ENCODE measurements at places on chromosomes 11 and 22. TPM values are rescaled to one million over a fixed set of nuclear protein-coding genes. Genes with fewer than 3 reads are reported as not detected.

DNA sequence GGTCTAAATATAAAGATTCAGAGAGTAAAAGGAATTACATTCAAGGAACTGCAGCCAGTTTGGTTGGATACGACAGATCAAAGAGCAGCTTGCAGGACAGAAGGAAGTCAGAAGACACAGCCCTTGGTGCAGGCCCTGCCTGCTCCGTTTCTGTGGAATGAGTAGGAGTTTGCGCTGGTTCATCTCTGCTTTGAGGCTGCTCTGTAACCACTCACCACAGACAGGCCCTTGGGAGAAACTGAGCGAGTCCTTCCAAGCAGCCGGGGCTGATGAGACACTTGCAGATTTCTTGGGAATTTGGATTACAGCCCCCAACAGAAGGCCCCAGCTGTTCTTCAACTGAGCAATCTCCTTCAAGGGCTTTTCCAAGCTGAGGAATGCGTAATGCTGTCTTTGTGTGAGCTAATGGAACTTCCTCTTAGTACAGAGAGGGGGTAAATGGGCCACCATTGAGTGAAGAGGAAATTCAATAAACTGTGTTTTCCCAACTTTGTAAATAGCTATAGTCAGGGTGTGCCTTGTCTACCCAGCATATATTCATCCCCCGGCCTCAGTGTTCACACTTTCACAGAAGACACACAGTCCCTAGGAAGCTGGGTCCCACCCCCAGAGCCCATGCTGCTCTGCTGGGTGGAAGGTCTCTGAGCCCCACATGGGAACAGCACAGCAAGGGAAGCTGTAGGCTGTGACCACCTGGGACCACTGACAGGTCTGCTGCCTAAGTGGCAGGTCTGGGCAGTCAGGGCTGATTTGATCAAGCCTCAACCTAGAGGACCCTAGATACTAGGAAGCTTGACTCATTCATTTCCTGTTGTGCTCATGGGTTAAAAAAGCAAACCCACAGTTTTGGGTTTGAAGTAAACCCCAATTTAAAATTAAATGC lies 16.6 kb downstream of the IL10RA start:
- no peak for DNase-seq

The DEFB131B gene
- not detected for total RNA-seq

The SLC22A6 gene
- total RNA-seq = 7.2 TPM

The C22orf31 gene
- total RNA-seq = not detected

- DNase-seq = no peak
These were observed 171.8 kb downstream of the CTTN start for GRCh38 chr11:70569996-70570692.

GRCh38 chr22:35516723-35517122 lies 23.9 kb upstream of the RASD2 start:
- DNase-seq = no peak

GRCh38 chr11:129747071-129747470 lies 68.6 kb upstream of the TMEM45B start:
- DNase-seq = no peak

GRCh38 chr11:2293531-2293971 lies 8.2 kb downstream of the C11orf21 start:
- no peak for DNase-seq

- no peak for DNase-seq
These were observed 14.1 kb downstream of the TMPRSS13 start for GRCh38 chr11:117914991-117915618.

DNA sequence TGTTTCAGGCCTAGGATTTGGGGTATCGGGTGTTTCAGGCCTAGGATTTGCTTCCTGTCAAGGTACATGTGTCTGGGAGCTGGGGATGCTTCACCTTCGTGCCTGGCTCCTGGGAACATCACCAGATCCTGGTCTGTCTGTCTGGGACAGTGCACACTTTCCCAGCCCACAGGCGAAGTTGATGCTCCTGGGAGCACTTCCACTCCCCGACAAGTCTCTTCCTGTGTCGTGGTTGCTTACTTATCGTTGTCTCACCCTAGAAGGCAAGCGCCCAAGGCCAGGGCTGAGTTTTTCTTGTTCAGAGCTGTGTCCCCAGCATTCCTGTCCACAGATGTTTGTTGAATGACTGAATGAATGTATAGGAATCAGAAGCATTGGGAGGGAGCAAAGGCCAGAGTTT lies 71.5 kb downstream of the LINC01488 start:
- no peak for DNase-seq
